Stimulated activated CD8-positive, alpha-beta memory T cell treated with anti-CD3 and anti-CD28 coated beads, Interleukin-7, amount 100 ng/mL, for 1 hour (primary cell): ENCODE measurements at places on chromosomes 2 and 18.

DNA sequence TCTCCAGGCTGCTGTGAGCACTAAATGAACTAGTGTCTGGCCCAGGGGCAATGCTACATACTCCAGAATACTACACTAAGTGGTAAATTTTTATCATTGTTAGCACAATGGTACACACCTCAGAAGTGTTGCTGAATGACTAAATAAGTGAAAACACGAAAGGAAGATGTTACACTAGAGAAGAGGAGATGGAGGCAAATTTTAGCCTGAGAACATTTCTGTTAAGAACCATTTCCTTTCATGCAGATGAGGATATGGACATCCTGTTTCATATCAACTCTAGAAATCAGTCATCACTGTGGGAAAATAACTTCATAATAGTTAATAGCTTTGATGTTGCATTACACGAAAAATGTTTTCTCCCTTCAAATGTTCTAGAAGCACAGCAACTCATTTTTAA is 117.6 kb upstream of the STK17B start:
- no peak for DNase-seq

DNA sequence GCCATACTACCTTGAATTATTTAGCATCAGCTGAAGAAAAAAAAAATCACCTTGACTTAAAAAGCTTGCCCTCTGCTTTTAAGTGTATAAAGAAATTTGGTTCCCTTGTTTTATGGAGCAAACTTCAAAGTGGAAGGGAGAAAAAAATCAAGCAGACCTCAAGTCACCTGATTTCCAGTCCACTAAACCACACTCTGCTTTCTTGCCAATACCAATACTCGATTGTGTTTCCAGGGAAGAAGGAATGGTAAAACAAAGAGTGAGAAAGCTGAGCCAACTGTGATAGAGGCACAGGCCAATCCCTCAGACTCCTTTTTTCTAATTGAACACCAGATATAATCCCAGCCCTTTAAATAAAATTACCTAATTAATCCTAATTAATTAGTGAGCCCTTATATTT is 587.3 kb downstream of the ARHGAP15 start:
- no peak for DNase-seq

- DNase-seq: no peak
Measured at GRCh38 chr2:112217854-112218253, 37.0 kb downstream of the ZC3H8 start.

- DNase-seq: no peak
Measured at GRCh38 chr2:170647741-170648436, 67.2 kb upstream of the SP5 start.

GRCh38 chr2:44940732-44941464 is 604 bp upstream of the SIX3 start:
- DNase-seq: no peak

DNA sequence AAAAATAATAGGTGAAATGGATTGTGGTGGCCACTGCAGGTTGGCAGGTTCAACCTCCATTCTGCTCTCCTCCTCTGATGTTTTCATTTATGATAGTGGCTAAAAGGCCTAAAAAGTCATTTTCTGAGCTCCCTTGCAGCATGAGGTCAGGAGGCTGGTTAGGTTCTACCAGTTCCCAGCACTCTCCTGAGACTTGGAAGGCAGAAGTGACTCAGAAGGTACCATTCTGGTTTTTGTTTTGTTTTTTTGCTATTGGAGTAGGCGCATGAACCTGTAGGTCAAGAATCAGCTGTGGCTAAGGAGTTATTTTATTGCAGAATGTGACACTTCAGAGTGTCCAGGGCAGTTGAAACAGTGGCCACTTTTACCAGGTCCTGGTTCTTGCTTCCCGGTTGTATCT is 181.9 kb downstream of the CCDC102B start:
- DNase-seq: no peak

DNA sequence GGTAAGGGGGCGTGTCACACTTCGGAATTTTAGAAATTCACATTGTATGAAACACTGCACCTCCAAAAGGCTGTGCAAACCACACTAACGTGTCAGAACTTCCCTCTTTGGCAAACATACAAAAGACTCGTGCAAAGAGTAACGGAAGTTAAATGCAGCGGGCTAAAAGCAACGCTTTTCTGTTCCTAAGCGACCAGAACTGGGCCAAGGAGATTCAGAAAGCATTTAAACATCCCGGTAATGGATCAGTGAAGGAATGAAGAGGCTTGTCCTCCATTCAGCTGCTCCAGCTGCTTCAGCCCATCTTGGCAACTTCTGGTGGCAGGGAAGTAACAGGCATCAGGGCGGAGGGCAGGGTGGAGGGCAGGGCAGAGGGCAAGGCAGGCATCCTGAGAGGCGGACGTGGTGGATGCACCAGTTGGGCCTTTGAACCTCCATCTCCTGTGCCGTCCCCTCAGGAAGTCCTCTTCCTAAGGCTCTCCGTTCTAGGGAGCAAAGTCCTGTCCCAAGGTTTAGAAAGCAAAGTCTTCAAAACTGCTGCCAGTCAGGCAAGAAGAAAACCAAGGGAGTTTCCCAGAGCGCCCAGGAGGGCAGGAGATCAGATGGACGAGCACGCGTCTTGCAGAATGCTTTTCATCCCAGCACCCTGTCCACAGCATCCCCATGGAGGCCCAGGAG is 230.7 kb downstream of the ZNF516 start:
- DNase-seq: no peak

DNA sequence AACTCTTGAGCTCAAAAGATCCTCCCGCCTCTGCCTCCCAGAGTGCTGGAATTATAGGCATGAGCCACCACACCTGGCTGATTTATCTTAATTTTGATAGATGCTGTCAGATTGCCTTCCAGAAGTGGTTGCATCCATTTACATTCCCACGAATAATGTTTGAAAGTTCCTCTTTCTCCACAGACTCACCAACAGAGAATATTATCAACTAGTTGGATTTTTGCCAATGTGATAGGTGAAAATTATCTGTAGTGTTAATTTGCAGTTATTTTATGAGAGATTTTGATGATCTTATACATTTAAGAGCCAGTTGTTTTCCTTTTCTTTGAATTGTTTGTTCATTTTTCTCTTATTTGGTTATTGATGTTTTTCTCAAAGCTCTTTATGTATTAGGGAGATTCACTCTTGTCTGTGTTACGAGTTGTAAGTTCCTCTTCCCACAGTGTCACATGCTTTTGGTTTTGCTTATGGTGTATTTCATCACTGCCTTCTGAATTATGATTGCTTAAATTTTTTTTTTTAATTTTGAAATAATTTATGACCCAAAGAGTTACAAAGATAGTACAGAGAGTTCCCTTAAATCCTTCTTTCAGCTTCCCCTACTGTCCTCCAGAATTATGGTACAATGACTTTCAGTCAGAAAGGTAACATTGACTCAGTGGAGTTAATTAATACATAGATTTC is 20.7 kb upstream of the NT5DC4 start:
- DNase-seq: no peak

- no peak for DNase-seq
Measured at GRCh38 chr2:64853894-64854293, 135.3 kb upstream of the SLC1A4 start.
